Natural killer cell (primary cell): ENCODE measurements at places on chromosomes 2 and 18.

DNA sequence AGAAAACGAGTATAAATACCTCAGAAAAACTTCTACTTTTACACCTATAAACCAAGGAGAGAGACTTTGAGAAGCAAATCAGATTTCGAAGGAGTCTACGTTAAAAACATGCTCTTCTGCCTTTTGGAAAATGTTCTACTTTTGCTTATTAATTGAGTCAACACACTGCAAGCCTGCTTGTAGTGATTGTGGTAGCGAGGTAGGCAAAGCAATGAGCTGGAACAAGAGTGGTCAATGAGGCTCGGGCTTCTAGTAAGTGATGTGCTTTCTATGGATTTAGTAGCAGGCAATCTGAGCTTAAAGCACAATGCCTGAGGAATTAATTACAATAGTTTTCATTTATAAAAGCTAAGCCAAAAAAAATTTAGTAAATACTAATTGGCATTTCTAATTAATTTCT is 103.4 kb upstream of the TFCP2L1 start:
- no peak for DNase-seq

GRCh38 chr2:151730262-151730975 is 3.9 kb downstream of the NEB start:
- DNase-seq: no peak

- DNase-seq: no peak
Measured at GRCh38 chr2:227772932-227773331, 27.2 kb downstream of the SCYGR8 start.

DNA sequence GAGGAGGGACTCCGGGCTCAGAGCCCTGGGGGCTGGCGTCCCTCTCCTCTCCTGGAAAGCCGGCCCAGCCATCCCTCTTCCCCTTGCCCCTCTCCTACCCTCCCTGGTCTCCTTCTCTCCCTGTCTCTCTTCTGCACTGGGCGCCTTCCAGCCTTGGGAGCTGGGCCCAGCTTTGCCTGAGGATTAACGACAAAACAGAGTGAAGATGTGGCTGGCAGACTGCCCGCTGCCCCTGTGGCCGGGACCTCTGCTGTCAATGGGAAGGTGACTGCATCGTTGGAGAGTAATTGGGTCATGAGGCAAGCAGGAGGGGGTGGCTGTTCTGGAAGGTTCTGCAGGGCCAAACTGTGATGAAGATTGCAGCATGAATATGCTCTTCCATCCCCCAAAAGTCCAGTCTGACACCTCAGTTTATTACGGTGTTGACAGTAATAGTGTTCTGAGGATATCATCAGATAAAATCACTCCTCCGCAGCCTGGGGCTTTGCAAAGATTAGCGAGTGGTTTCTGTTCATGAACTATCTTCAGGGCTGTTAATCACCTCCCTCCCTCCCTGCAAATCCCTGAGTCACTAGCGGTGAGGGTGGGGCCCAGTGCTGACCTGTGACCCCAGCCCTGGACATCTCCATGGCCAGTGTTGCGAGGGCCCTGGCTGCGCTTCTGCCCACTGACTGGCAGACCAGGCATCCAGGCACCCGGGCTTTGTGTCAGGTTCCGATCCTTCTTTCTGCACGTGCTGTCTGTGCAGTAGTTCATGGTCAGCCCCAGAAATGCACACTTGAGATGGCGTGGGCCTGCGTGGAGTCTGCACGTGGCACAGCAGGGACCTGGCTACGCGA is 23.0 kb downstream of the RTP5 start:
- no peak for DNase-seq

GRCh38 chr18:79662034-79662433 is 17.6 kb upstream of the CTDP1 start:
- no peak for DNase-seq

GRCh38 chr2:26598996-26599373 is 42.2 kb downstream of the CIB4 start:
- DNase-seq: no peak

GRCh38 chr18:79517341-79517740 is 121.6 kb downstream of the NFATC1 start:
- no peak for DNase-seq

GRCh38 chr18:37489011-37489410 is 76.6 kb downstream of the CELF4 start:
- no peak for DNase-seq

DNA sequence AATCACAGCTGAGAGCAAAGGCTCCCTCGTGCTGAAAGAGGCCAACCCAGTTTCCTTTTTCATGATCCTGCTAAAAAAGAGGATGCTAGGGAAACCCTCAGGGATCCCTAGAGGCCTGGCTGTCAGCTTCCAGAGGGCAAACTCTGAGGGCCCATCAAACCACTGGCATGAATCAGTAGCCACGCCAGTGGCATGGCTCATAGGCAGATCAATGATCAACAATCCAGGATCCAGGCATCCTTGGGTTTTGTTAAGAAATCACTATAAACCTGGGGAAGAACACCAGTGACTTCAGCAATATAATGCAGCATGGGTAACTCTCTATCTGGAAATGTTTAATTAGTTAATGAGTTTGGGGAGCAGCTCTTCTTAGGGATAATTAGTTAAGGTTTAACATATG is 286.5 kb downstream of the C1D start:
- DNase-seq: no peak

GRCh38 chr2:101399021-101399799 is 11.9 kb upstream of the CREG2 start:
- DNase-seq: no peak

- no peak for DNase-seq
Measured at GRCh38 chr2:74550231-74550630, 3.5 kb downstream of the LOXL3 start.

- no peak for DNase-seq
Measured at GRCh38 chr2:96642564-96643360, at the start of gene FER1L5. TSS of gene FER1L5 (plus strand) at chr2:96642764. CDS start at chr2:96642837, 73 bp downstream.

DNA sequence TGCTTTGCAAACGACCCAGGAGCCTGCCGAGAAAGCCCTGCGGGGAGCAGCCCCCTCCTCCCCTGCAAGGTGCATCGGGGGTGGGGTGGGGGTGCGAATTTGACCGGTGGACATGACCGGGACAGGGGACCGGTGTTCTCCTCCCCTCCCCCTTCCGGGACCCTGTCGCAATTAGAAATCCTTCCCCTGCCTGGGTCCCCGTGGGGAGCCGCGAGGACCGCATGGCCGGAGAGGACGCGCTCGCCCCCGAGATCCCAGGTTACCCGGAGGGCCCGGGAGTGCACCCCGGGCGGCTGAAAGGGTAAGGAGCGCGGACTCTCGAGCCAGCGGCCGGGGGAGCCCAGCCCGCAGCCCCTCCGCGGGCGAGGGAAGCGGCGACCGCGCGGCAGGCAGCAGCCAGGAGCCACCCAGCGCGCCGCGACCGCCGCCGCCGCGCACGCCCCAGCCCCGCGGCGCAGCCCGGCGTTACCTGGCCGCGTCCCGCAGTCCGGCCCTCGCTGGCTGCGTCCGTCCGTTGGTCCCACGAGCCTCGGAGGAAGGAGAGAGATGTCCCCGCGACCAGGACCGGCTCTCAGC is 482 bp downstream of the DLGAP1 start:
- no peak for DNase-seq

GRCh38 chr2:75088791-75089190 is 110.5 kb downstream of the TACR1 start:
- no peak for DNase-seq

- DNase-seq: no peak
Measured at GRCh38 chr2:240905176-240905781, 857 bp upstream of the CROCC2 start.

DNA sequence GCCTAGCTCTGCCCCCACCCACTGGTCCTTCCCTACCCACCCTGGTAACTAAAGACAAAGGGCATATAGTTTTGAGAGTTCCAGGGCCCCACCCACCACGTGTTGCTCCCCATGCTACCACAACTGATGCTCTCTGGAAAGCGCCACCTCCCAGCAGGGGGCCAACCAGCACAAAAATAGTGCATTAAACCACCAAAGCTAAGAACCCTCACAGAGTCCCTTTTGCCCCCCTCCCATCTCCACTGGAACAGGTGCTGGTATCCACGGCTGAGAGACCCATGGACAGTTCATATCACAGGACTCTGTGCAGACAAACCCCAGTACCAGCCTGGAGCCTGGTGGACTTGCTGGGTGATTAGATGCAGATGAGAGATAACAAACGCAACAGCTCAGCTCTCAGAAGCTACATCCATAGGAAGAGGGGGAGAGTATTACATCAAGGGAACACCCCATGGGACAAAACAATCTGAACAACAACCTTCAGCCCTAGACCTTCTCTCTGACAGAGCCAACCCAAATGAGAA is 715.9 kb downstream of the NUP35 start:
- no peak for DNase-seq

DNA sequence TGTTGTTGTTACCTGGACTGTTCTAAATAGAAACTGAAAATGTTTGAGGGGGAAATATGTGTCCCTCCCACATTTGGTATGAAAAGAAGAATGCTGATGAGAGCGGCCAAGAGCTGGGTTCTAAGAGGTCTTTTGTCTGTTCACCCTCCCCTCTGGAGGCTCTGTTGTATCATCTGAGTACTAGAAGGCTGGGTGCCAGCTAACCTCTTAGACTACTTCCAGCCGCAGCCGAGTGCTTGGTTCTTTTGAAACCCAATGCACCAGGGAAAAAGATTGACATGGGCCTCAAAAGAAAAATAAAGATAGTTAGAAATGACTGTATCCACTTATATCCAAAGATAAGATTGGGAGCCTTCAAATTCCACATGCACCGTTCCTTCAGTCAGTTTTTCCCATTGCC is 255.9 kb downstream of the TXNL1 start:
- DNase-seq: no peak

DNA sequence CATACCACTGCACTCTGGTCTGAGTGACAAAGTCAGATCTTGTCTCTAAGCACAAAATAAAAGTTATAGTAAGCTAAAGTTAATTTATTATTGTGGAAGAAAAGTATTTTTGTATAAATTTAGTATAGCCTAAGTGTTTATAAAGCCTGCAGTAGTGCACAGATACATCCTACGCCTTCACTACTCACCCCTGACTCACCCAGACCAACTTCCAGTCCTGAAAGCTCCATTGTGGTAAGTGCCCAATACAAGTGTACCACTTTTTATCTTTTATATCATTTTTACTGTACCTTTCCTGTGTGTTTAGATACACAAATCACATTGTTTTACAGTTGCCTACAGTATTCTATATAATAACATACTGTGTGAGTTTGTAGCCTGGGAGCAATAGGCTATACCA is 57.5 kb downstream of the UBE2E3 start:
- no peak for DNase-seq

GRCh38 chr2:207255565-207256470 is 90.1 kb upstream of the KLF7 start:
- no peak for DNase-seq
